Fibroblast of gingiva (primary cell): ENCODE measurements at places on chromosomes 2 and 18.

GRCh38 chr18:4125224-4125623, 329.9 kb downstream of the DLGAP1 start:
- DNase-seq, result no peak

DNA sequence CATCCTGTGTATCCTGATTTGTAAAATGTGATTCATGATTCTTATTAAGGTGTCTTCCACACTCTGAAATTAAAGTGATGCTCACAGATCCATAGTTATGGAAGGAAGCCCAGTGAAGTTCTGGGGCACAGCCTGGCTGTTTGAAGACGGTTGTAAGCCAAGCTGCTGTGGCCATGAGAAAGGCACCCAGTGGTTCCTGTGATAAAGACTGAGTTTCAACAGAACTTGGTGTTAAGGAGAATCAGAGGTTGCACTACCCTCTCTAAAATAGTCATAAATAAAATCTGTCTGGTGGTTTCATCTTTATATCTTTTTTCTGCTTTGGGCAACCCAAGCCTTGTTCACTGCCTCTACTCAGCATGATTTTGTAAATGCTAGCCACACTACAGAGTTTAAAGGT, 32.2 kb upstream of the SPOPL start:
- no peak for DNase-seq

- no peak for DNase-seq
Observed at GRCh38 chr18:48829443-48830149, 121.2 kb downstream of the SMAD7 start.

- no peak for DNase-seq
Observed at GRCh38 chr18:41719808-41720207, 235.2 kb upstream of the PIK3C3 start.

DNA sequence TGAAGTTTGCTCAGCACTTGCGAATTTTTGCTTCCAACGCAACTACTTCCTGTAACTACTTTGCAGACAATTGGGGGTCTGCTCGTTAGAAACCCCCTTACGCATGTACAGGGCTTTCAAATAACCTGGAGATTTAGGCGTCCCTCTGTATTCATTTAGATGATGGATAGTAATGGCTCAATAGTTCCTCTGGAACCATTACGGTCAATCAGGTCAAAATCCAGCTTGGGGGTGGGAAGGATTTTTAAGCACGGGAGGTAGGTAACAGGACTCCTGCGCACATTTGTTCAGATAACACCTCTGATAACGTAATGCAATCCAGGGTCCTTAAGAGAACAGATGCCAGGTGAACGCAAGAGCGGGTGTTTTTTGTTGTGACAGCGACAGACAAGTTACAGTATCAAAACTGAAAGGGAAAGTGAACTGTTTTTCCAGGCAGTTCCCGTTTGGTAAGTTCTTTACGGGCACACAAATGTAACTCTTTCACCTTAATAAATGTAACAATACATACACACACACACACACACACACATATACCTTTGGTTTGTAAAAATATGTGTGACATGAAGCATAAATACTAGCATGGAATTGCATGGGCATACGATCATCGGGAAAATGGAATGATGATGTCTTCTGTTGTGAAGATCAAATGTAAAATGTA, 3.8 kb upstream of the OSR1 start:
- DNase-seq, result no peak

GRCh38 chr2:137983581-137983980, 19.3 kb downstream of the HNMT start:
- DNase-seq, result no peak

DNA sequence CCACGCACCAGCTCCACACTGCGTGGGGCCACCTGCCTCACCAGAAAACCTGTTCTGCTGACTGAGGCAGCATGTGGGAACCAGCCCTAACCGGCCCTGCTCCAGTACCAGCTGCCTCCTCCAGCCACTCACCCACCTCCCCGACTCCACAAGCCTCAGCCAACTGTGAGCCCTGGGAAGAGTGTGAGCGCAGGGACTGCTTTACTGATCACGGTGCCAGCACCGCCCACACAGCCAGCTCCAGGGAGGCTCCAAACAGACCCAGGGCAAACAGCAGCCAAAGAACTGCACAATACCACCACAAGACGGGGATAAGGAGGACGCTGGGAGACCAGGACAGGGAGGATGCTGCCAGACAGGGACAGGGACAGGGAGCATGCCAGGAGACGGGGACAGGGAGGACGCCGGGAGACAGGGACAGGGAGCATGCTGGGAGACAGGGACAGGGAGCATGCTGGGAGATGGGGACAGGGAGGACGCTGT, 28.4 kb downstream of the EIPR1 start:
- no peak for DNase-seq

DNA sequence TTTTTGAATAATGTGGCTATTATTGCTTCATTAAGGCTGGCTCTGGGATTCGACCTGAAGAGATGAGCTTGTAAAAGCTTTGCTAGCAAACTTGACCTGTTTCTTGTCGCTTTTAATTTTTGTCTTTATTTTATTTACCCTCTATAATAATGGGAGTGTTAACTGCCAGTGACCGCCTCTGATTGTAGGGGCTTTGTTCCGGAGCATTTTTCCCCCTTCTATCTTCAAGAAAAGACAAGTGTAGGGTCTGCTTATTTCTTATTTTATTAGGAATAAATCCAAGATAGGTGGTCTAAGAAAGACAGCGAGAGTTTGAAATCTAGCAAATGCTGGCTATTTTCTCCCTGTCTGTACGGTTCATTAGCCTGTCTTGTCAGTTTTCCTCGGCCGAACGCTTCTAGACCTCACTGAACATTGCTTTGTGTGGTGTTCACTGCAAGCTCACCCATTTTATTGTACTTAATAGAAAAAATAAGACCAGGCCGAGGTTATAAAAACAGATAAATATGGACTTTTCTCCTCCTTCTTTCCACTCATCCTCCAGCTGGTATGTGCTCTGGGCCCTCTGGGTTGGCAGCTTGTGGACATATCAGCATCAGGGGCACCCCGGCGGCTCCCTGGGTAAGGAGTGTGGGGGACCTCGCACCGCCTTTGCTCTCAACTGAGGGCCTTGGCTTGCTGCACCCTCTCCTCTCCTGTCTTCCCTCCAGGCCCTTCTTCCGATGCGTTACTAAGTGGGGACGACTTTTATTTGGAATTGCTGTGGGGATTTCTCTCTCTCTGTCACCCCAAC, 8.5 kb downstream of the MEIS1 start:
- no peak for DNase-seq

DNA sequence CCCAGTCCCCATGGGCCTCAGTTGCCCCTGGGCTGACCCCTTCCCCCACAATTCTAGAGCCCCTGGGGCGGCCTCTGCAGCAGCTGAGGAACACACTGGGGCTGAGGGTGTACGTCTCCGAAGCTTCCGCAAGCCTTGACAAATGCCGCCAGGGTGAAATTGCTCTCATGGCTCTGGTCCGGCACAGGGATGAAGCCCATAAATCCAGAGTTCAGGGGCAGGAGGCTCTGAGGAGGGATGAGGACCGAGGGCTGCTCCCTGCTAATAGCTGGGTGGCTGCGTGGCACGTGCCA, 27.1 kb upstream of the OTOS start:
- no peak for DNase-seq

- no peak for DNase-seq
Observed at GRCh38 chr18:35506024-35506712, 8.4 kb upstream of the INO80C start.

GRCh38 chr2:101794141-101794540, 96.6 kb downstream of the MAP4K4 start:
- DNase-seq, result no peak

GRCh38 chr18:35581898-35582641, 530 bp downstream of the GALNT1 start:
- DNase-seq, result no peak

DNA sequence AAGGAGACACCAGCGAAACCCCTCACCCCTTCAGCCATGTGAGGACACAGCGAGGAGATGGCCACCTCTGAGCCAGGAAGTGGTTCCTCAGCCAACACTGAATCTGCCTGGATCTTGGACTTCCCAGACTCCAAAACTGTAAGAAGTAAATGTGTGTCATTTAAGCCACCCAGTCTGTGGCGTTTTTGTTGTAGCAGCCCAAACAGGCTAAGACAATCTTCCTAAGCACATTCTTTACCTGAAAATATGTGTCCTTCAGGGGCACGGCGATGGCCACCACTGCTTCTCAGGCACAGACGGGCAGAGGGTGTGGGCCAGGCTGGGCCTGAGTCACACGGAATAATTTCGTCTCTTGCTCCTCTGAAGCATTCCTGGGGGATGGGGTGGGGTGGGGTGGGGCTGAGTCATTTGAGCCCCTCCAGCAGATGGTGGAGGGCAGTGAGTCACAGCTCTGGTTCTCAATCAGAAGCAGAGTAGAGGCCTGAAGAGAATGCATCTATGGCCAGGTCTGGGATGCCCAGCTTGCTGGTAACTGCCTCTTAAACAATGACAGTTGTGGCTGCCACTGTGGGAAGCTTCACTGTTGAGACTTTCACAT, 142.4 kb downstream of the CAPN13 start:
- peak; percentile 79 for DNase-seq
